ENCODE measurements at places on chromosomes 2 and 18.
A peak's percentile ranks its signal among the peaks of the same experiment; 100 is the strongest.

DNA sequence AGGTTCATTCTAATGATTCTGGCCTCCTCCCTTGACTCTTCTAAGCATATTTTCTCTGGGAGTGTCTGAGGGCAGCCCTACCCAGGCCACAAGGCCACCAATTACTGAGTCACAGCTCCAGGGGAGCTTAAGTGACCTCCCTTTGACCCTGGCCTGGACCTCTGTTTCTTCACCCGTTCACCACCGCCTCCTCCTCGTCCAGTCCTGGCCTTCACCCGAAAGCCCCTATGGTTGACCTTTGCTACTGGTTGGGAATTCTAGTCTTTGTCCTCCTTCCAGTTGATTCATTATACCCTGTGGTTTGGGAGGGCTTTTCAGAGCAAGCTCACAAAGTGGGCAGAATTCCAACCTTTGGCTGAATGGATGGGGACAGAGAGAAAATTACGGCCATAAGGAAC, 72.6 kb downstream of the NRP2 start:
- DNase-seq = no peak

DNA sequence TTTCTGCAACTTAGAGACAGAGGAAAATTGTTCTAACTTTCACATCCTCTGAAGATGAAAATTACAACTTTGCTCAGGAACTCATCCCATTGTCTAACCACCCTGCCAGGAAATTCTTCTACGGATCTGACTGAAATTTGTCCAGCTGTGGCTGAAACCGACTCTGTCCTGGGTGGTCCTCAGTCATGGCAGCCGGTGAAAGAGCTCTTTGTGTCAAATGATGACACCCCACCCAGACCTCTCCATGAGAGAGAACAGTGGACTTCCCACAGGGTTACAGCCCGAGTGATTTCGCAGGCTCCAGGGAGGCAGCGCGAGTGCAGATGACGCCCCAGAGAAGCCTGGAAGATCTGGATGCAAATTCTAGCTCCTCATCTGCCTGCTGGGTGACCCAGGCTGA, 65.1 kb upstream of the TRIB2 start:
- DNase-seq = no peak

- no peak for DNase-seq
Measured at GRCh38 chr18:56575819-56576663, 62.4 kb downstream of the TXNL1 start.

- no peak for DNase-seq
Measured at GRCh38 chr2:197920088-197920487, 115.7 kb downstream of the PLCL1 start.

DNA sequence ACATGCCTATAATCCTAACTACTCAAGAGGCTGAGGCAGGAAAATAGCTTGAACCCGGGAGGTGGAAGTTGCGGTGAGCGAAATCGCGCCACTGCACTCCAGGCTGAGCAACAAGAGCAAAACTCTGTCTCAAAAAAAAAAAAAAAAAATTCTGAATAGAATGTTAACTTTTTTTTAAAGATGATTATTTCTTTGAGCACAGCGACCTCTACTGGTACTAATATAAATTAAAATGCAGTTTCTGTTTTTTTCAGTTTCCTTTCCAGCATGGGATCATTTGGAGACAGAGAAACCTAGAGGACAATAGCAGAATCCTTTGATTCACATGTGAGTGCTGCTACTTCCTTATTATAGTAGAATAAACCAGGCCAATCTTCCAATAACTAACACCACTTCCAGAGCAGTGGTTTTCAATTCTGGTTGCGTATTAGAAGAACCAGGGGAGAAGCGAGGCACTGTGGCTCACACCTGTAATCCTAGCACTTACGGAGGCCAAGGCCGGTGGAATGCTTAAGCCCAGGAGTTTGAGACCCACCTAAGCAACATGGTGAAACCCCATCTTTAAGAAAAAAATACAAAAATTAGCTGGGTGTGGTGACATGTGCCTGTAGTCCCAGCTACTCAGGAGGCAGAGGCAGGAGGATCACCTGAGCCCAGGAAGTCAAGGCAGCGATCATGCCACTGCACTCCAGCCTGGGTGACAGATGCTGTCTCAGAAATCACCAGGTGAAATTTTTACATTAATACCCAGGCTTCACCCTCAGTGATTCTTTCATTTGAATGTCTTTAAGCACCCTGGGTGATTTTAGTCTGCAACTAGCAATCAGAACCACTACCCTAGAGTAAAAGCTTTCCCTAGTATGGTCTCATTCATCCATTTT, 10.1 kb downstream of the SRSF7 start:
- peak; percentile 74 for DNase-seq

DNA sequence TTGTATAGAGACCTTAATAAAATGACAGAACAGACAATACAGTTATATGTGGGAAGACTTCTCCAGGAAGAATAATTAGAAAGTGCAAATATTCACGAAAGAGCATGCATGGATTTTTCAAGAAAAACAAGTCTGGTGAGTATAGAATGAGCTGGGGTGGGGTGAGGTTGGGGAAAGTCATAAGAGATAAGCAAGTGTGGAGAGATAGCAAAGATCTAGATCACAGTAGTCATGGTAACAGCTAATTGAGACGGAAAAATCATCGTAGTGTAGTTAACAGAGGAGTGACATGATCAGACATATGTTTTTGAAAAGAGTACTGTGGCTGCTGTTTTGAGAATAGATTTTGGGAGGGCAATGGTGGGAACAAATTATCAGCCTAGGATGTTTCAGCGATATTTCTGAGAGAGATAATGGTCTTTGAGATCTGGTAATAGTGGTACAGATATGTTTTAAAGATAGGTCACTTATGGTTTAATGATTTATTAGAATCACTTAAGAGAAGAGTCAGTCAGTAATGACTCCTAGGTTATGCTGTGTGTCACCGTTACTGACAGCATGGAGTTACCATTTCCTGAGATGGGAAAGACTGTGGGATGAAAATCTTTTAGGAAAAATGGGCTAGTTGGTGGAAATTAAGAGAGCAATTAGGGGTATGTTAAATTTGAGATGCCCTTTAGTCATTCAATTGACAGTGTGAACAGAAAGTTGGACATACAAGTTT, 248.5 kb upstream of the SLC8A1 start:
- no peak for DNase-seq

- no peak for DNase-seq
Measured at GRCh38 chr2:172813314-172813888, 77.8 kb downstream of the RAPGEF4 start.

DNA sequence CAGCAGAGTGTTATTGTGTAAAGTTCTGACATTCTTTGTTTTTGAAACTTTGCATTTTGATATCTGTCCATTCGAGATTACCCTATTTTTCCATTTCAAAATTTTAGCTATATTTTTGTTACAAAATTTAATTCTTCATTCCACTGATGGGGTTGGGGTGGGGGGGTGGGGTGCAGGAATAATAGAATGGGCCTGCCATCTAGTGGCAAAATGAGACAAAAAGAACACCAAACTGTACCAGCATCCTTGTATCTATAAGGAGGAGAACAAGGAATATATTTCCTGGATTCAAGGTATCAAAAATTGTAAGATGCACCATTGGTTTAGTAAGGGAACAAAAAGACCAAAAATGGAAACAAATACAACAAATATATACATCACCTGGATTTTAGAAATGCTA, 27.9 kb upstream of the TTR start:
- no peak for DNase-seq

DNA sequence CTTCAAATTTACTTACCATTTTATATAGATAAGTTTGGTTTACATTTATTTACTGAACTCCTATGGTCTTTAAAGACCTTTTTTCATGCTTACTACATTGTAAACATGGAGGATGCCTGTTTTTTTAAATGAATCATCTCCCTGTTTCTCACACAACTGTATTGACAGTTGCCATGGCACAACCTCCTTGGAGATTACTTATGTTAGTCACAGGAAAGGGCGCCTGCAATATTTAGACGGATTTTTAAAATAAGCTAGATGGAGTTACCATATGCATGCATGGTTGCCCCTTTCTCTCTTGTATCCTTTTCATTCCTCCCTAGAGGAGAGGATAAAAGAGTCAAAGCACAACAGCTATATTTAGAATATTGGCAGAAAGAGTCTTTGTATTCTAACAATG, 34.8 kb upstream of the CCDC102B start:
- DNase-seq = no peak

GRCh38 chr2:71696381-71696780, 243.0 kb downstream of the DYSF start:
- DNase-seq = no peak

- no peak for DNase-seq
Measured at GRCh38 chr2:171627412-171627811, 59.9 kb upstream of the DYNC1I2 start.

- no peak for DNase-seq
Measured at GRCh38 chr2:207939342-207940108, 85.8 kb downstream of the PLEKHM3 start.

- no peak for DNase-seq
Measured at GRCh38 chr2:48569433-48569832, 39.5 kb downstream of the STON1 start.

- DNase-seq = no peak
Measured at GRCh38 chr18:65439188-65439587, 311.6 kb upstream of the CDH7 start.

GRCh38 chr2:56523816-56524215, 340.0 kb downstream of the CCDC85A start:
- no peak for DNase-seq

DNA sequence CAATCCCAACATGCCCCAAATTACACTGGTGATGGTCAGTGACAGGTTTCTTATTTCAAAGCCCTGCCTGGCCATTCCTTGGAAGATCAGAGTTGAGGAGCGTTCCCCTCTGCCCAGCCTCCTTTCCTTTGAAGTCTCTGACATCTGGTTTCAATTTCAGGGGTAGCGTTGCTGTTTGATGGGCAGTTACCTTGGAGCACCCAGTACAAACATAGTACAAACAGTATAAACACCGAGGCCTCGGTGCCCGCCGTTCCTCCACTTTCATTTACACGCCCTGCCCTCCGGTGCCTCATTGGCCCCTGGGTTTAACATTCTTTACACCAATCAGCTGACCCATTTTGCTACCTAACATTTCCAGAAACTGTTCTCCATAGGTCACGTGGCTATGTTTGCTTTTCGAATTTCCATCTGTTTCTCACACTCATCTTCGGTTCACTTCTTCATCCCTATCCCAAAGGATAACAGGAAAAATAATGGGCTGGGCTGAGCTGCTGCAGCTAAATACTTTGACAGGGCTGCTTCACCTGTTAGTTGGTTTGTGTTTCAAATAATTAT, 65.6 kb downstream of the NRP2 start:
- no peak for DNase-seq

DNA sequence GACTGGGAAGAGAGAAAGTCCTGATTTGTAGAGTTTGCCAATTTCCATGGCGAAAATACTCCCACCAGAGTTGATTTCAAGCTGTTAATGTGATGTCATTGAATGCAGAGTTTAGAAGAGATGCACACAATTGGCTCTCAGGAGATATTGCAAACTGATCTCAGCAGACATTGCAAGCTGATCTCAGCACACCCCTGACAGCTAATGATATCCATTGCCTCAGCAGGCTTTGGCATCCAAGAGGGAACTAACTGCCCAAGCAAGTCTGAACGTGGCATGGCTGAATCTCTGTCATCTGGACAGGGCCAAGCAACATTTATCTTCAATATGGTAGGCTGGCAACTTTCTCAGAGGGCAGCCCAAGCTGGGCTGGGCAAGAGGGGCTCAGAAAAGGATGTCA, 78.4 kb upstream of the CYP1B1 start:
- DNase-seq = no peak

DNA sequence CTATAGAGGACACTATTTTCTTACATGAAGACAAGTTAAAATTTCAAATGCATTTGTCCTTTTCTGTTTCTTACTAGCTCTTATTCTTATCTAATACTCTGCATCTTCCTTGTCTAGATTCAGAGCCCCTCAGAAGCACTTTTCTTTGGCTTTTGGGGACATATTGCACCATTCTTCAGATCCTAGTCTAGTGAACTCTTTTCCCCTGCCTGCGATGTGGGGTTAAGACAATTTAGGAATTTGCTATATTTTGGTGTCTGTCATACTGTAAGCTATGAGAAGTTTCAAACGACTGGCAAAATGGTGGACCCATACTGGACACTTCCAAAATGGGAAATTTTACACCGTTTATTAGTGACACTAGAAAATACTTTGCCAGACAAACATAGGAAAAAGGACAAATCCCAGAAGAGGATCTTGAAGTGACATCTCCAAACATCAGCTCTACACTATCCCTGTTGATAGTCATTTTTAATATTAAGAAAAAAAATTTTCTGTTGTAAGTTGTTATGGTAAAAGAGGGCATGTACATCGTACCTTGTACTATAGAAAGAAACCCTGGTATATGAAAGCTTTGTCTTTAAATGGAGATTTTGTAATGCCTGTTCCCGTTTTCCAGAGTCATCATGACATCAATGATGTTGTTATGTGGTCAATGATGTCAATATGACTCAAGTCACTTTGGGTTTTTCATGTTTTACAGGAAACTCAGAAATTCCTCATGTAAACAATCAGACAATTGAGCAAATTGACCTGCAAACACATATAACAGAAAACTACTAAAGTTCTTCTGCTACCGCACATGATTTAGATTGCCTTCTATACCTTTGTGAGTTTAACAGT, 4.4 kb upstream of the KYNU start:
- no peak for DNase-seq

DNA sequence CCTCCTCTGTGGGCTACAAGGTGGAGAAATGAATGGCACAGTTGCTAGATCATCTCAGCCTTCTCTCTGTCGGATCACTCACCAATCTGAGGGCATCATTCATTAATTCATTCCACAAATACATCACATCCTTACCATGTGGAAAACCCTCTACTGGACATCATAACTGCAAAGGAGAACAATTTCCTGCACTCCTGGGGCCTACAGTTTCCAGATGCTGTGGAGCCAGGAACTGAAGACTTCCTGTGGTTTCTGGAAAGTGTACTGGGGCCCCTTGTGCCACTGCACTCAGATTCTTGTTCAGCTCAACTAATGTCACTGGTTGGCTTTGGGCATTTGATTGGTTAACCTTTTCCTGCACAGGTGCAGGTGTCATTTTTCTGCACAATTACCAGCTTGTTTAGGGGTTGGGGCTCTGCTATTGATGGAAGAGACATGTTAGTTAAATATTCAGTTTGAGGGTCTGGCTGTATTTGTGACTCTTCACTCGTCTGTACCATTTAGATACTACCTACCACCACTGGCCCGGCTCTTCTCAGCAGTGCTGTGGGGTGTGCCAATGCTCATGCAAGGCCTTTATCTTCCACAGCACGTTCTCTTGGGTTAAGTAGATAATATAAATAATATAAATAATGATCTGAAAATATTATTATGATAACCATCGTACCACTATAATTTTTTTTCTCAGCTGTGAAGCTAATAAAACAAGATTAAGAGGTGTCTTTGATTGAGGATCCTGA, 427.3 kb downstream of the TSN start:
- no peak for DNase-seq

- no peak for DNase-seq
Measured at GRCh38 chr2:217108086-217108485, 248.2 kb upstream of the TNP1 start.

GRCh38 chr18:26192233-26192632, 34.0 kb upstream of the TAF4B start:
- no peak for DNase-seq

Data from CD4-positive, alpha-beta T cell treated with Interleukin-4 for 1 hour (primary cell).